B cell (primary cell): ENCODE measurements at places on chromosomes 5 and 9.

- H3K27me3 ChIP-seq: peaks cover 2% of the 10 kb centered on the region
- no peaks in the 10 kb centered on the region for H3K36me3 ChIP-seq
Measured at GRCh38 chr5:428219-428618, 14.8 kb upstream of the EXOC3 start.

DNA sequence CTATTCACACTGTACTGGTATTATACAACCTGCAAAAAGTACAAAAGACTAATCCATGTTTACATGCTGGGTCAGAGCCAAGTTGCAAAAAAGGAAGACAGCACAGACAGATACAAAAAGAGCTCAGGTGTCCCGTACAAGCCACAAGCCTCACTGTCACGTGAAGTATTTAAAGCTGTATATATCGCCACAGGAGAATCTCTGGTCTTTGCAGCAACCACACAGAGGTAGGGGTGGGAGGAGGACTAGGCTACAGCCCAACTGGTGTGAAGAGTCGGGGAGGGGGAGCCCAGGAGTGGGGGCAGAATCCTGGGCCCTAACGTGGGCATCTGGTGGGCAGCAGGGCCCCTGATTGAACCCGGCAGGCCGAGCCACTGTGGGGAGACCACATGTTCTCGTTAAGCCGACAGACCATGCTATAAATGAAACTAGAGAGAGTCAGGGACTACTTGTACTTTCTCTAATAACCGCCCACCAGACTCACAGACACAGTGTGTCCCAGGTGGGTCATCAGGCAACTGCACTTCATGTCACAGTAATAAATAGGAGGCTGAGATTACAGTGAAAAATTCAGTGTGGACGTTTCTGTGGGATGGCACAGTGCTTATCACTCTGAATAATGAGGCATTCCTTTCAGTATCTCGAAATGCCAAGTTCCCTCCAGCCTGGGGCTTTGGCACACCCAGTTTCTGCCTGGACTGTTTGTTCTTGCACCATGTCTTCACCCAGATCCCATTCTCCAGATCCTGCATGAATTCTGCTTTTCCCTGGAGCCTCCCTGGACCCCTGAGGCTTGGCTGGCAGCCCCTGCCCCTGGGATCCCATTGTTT is 79.3 kb upstream of the SH3PXD2B start:
- no peak overlapping the region for H3K27ac ChIP-seq
- H3K4me3 ChIP-seq: no peak overlapping the region
- no peaks in the 10 kb centered on the region for H3K4me1 ChIP-seq
- no peak for DNase-seq
- no peaks in the 10 kb centered on the region for H3K27me3 ChIP-seq

GRCh38 chr5:22846693-22847092 is 6.5 kb downstream of the CDH12 start:
- no peaks in the 10 kb centered on the region for H3K27me3 ChIP-seq
- no peak overlapping the region for H3K4me3 ChIP-seq
- no peaks in the 10 kb centered on the region for H3K36me3 ChIP-seq
- H3K27ac ChIP-seq: no peak overlapping the region
- no peaks in the 10 kb centered on the region for H3K4me1 ChIP-seq

DNA sequence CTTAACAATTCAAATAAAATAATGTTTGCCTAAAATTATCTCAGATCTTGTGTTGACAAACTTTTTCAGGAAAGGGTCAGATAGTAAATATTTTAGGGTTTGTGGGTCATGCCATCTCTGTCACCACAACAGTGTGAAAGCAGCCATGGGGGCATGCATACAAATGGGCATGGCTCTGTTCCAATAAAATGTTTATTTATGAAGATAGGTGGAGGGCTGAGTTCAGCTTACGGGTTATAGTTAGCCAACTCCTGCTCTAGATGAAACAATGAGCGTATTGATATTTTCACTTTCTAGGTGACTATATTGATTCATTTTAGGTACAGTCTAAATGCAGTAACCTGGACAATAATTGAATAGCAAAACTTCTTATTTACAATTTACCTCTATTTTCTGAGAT is 533.8 kb upstream of the CLINT1 start:
- H3K4me3 ChIP-seq: no peak overlapping the region
- no peak overlapping the region for H3K27ac ChIP-seq
- no peaks in the 10 kb centered on the region for H3K36me3 ChIP-seq
- peaks cover 14% of the 10 kb centered on the region for H3K4me1 ChIP-seq
- no peaks in the 10 kb centered on the region for H3K27me3 ChIP-seq

DNA sequence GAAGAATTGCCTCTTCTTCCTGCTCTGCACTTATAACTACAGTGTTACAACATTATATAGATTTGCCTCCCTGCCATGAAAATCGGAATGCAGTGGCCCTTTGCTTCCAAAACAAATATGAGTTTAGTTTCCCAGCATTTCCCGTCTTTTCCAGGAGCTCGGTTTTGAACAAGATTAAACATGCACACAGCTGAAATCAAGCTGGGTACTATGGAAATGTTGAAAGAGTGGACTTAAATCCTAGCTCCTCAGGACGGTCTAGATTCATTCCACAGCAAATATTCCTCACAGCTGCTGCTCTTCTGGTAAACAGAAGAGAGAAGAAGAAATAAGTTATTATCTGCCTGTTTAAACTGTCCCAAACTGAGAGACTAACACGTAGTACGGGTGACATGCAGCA is 161.4 kb downstream of the PIK3R1 start:
- no peaks in the 10 kb centered on the region for H3K27me3 ChIP-seq
- H3K4me1 ChIP-seq: peaks cover 20% of the 10 kb centered on the region
- no peaks in the 10 kb centered on the region for H3K36me3 ChIP-seq
- no peak overlapping the region for H3K27ac ChIP-seq
- DNase-seq: no peak

- no peaks in the 10 kb centered on the region for H3K4me1 ChIP-seq
- DNase-seq: no peak
- H3K27me3 ChIP-seq: no peaks in the 10 kb centered on the region
- no peak overlapping the region for H3K27ac ChIP-seq
Measured at GRCh38 chr9:79759460-79759859, 187.7 kb downstream of the TLE4 start.

DNA sequence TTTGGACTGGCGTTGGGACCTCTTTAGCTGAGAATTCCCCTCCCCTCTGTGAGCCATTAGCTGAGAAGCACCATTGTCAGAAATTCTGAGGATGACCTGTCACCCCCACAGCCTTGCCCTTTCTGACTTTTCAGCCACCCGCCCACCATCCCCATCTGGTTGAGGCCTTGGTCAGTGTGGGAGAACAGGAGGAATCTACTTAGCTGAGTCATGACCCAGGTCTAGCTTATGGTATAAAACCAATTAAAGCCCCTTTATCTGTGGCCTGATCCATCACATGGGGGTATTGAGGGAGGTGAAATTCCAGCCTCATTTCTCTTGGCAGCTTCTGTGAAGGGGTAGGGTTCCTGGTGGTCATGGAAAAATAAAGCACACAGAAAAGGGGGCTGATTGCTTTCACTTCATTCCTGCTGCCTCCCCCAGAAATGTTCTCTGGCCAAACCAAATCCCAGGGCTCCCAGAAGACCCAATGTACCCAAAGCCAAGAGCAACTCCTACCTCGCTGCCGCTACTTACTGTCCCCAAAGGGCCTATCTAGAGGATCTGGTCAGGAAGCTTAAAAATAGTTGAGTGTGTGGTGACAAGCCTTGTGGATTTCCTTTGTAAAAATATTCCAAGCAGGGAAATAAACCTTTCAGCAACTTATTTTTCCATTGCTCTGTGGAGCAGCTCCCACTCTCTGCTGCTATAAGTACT is 174.8 kb upstream of the TNC start:
- H3K4me3 ChIP-seq: no peak overlapping the region
- DNase-seq: no peak
- H3K27me3 ChIP-seq: no peaks in the 10 kb centered on the region

DNA sequence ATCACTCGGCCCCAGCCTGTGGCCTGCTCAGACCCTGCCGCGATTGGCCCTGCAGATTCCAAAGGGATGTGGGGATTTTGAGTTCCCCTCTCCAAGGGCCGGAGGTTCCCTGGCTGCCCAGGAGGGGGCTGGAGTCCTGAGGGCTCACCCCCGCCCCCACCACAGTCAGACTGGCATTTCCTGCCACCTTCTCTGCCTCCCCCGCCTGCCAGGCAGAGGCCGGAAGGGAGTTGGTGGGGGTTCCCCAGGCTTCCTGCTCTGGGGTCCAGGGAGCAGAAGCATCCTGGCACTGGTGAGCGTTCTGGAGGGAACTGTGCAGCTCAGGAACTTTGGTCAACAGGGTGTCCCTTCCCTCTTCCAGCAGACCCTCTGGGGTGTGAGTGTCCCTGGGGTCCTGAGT is 70.6 kb downstream of the RXRA start:
- H3K36me3 ChIP-seq: no peaks in the 10 kb centered on the region
- H3K4me3 ChIP-seq: peak overlapping the region; percentile 27
- H3K4me1 ChIP-seq: peaks cover 54% of the 10 kb centered on the region
- peak; percentile 63 for DNase-seq
- H3K27me3 ChIP-seq: no peaks in the 10 kb centered on the region
- H3K27ac ChIP-seq: peak overlapping the region; percentile 71

GRCh38 chr9:88373045-88373444 is 15.2 kb upstream of the SPIN1 start:
- DNase-seq: no peak
- no peak overlapping the region for H3K27ac ChIP-seq
- H3K4me1 ChIP-seq: no peaks in the 10 kb centered on the region
- H3K36me3 ChIP-seq: no peaks in the 10 kb centered on the region

DNA sequence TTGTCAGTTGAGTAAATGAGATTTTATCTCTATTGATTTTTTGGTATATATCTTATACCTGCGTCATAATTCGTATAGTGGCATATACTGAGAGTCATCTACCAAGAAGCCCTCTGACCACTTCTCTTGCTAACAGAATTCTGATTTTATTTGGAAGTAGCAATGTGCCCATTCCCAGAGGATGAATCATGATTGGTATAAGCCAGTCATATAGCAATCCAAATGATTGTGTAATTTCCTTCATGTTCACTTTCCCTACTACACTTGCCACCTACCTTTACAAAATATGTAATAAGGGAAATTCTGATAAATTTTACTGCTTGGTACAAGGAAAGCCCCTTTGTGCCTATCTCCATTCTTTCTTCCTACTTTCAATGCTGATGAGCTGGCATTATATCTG is 16.1 kb upstream of the ZNF462 start:
- no peak for DNase-seq
- H3K36me3 ChIP-seq: no peaks in the 10 kb centered on the region
- no peaks in the 10 kb centered on the region for H3K27me3 ChIP-seq
- H3K4me1 ChIP-seq: no peaks in the 10 kb centered on the region

GRCh38 chr5:95216136-95216955 is 68.5 kb downstream of the MCTP1 start:
- no peaks in the 10 kb centered on the region for H3K4me1 ChIP-seq
- no peak for DNase-seq
- H3K27me3 ChIP-seq: no peaks in the 10 kb centered on the region
- no peaks in the 10 kb centered on the region for H3K36me3 ChIP-seq
- no peak overlapping the region for H3K27ac ChIP-seq

DNA sequence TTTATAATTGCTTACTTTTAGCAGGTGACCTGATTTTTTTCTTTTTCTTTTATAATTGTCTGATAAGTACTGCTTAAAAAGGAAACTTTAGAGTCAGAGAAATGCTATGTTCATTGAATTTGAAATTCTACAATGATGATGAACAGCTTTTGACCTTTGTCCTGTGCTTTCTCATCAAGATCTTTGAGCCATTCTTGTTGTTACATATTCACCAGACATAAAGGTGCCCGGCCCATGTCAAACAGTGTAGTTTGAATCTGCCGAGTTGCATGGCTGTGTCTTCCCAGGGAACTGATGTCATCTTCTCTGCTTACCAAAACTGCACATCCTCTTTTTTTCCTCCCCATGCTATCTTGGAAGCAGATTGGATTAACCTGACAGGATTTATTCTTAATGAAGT is 163.6 kb downstream of the LRRC70 start:
- no peak for DNase-seq
- H3K27me3 ChIP-seq: no peaks in the 10 kb centered on the region

DNA sequence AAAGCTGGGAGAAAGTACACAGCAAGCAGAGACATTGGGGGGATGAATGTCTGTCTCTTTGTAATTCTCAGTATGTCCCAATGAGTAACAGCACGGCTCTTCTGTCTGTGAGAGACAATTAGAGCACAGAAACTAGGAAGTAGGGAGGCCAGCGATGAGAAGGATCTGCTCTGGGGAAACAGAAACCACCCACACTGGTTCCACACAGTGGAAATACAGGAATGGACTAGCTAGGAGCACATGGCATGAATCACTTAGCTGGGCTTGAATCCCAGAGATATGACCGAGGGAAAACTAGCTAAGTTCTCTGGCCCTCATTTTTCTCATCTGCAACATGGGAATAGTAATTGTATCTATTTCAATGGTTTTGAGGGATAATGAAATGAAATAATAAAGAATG is 895.9 kb downstream of the TLE4 start:
- no peaks in the 10 kb centered on the region for H3K36me3 ChIP-seq
- no peak for DNase-seq
- H3K4me1 ChIP-seq: no peaks in the 10 kb centered on the region

DNA sequence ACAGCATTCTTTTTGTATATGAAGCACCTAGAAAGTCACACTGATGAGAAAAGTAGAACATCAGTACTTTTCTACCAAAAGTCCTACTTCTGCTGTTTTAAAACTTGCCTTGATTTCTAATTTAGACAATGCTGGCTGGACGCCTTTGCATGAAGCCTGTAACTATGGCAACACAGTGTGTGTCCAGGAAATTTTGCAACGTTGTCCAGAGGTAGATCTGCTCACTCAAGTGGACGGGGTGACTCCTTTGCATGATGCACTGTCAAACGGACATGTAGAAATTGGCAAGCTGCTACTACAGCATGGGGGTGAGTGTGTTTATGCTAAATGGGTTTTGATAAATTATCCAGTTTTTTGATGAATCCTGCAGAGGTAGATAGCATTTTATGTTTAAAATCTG is 73.5 kb downstream of the SLF1 start:
- no peak overlapping the region for H3K4me3 ChIP-seq
- DNase-seq: no peak
- peaks cover 3% of the 10 kb centered on the region for H3K36me3 ChIP-seq
- H3K27me3 ChIP-seq: no peaks in the 10 kb centered on the region

DNA sequence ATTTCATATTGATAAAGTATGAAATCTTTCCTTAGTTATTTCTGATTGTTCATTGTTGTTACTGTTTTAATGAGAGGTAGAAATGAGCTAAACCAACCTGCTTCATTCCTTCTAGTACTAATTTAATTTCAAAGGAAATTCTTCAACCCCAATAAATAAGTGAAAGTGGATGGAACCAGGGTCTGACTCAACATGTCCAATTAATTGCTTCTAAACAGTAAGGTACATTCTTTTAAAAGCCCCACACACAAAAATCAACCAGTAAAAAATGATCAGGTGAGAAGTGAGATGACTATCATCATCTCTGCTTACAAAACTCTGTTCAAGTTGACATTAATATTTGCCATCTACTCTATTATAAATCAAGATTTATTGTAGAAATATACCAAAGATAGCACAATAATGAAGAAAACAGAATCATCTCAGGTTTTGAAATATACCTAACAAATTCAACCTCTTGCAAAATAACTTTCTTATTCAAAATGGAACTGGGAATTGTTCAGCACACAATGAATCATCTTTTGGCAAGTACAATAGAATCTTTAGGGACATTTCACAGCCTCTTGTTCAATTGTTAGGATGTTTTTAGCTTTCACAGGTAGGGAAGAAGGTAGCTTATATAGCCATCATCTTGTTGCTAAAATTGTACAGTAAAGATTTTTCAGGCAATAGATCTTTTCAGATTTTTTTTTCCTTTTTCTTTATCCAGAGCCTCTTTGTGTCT is 114.5 kb downstream of the RPS23 start:
- H3K36me3 ChIP-seq: no peaks in the 10 kb centered on the region
- no peak overlapping the region for H3K4me3 ChIP-seq
- no peaks in the 10 kb centered on the region for H3K27me3 ChIP-seq
- H3K4me1 ChIP-seq: no peaks in the 10 kb centered on the region

- H3K27me3 ChIP-seq: no peaks in the 10 kb centered on the region
- no peak for DNase-seq
- H3K4me1 ChIP-seq: no peaks in the 10 kb centered on the region
- H3K27ac ChIP-seq: no peak overlapping the region
- H3K36me3 ChIP-seq: no peaks in the 10 kb centered on the region
Measured at GRCh38 chr5:52999344-52999949, 10.3 kb downstream of the ITGA2 start.
